Activated CD8-positive, alpha-beta memory T cell treated with anti-CD3 and anti-CD28 coated beads, Interleukin-2, amount 50 U/mL, for 48 hours (primary cell): ENCODE measurements at places on chromosomes 3 and 15.

DNA sequence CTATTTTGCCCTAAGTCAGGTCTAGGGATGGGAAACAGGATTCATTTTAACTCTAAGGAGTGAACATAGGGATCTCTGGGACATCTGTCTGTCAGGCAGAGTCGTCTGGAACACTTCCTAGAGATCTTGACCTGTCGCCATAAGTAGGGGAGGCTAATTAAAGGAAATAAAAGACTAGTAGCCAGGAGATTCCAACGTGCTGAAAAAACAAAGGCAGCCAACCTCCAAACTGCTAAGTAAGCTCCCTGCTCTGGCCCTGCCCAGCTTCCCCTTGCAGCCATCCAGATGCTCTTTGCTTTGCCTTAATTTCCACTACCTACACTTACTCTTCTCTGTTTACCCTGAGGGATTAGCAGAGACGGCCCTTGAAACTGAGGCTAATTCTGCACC is 18.4 kb upstream of the TSEN2 start:
- DNase-seq, result no peak

GRCh38 chr15:79602180-79602579 is 170.0 kb downstream of the MINAR1 start:
- DNase-seq, result no peak

GRCh38 chr15:68352401-68353062 is 75.0 kb downstream of the FEM1B start:
- no peak for DNase-seq

GRCh38 chr15:90234096-90234988 is at the start of gene GDPGP1:
Gene GDPGP1, plus strand, starts transcription at chr15:90234209. Its CDS starts 6,700 bp downstream, at chr15:90240909.
- DNase-seq, result peak; percentile 97

- DNase-seq, result no peak
These were observed 57.7 kb upstream of the AADACL2 start for GRCh38 chr3:151675858-151676615.

GRCh38 chr3:125032100-125032643 is 23.6 kb downstream of the HEG1 start:
- no peak for DNase-seq

DNA sequence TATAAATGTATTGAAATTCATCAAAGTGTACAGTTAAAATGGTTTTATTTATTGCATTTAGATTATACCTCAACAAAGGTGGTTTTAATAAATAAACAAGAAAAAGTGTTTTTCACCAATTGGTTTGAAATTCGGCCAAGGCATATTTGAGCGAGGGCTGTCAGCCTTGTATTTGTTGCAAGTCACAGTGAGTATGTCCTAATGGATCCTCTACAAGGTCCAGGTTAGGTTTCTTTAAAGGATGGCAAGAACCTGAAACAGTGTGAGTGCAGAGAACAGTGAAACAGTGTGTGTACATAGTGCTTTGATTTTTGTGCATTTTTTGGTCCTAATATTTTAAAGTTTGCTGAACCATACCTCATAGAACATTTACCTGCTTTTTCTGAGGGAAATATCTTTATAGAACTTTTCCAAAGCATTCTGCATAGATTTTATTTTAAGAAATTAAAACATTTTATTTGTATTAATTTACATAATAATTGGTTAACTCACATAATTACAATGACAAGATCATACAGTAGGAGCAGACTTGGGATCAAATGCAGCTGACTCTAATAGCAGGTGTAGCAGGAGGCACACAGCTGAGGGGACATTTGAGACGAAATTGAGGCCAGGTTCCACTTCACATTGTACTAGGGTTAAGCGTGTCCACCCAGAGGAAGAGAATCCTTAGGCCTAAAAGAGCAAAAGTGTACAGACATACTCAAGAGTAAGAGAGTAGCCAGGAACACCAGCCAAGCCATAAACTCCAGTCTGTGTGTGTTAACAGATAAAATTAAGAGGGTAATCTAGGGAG is 428.8 kb upstream of the TPRG1 start:
- DNase-seq, result no peak

GRCh38 chr3:99625643-99626416 is 12.6 kb upstream of the COL8A1 start:
- no peak for DNase-seq

DNA sequence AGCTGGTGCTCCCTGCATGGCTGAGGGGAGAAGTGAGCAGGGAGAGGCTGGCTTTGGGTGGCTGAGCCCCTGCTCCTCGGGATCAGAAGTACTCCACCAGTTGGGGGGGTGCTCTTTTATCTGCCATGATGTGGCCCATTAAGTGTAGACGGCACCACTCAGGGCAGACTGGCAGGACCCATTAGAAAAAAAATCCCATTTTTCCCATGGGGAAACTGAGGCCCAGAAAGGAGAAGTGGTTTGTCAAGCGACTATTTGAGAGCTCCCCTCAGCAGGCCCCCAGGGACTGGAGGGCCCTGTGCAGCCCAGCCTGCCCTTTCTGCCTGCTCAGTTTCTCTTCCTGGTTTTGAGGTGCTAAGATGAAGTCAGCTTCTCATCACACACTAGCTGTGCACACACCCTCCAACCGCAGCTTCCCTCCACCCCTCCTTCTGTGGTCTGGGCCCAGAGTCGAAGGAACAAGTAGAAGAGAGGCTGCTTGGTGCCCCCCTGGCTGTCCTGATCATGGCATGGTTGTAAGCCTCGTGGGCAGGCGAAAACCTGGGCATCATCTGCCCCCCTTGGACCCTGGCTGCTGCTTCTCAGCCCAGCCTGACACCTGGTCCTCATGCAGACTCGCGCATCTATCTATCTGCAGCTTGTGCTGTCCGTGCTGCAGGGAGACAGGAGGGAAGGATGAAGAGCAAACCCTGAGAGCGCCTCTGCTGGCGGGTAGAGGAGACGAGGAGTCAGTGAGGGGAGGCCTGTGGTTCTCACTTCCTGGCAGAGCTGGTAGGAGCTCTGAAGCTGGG is 5.6 kb downstream of the CSK start:
- peak; percentile 92 for DNase-seq

DNA sequence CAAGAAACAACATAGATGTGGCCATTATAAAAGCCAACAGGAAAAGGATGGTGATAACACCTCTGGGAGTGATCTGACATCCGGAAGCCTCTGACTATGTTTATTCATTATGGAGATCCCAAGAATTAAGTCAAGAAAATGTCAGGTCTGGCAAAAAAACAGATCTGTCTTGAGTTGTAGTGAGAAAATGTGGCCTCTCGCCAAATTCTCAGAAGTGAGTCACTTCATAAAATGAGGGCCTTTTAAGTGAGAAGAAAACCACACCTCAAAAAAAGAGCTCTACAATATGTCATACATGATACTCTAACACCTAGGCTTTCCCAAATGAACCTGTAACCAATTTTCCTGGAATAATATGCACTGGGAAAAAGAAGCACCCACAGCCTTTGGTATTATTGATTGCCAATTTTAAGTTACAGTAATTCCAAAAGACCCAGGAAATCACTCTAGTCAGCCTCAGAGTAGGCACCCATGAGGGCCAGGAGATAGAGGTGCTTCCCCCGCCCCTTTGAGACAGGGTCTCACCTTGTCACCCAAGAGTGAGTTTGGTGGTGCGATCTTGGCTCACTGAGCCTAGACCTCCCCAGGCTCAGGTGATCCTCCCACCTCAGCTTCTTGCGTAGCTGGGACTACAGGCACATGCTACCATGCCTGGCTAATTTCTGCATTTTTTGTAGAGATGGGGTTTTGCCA is 38.0 kb downstream of the CCR3 start:
- DNase-seq, result no peak

DNA sequence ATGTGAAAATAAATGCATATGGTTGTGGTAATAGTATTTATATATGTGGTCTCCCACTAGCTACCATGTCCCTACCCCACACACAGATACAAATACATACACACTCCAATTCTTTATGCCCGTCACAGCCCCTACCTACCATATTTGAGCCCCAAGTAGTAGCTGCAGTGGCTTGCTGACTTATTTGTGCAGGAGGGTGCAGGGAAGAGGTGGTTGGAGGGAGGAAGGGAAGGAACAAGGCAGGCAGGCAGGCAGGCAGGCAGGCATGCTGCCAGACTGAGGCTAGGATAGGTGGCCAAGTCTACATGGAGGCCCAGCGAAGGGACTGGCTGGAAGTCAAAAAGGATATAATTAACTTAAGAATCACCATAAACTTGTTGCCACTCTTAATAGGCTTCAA is 82.9 kb downstream of the SCN11A start:
- DNase-seq, result no peak

DNA sequence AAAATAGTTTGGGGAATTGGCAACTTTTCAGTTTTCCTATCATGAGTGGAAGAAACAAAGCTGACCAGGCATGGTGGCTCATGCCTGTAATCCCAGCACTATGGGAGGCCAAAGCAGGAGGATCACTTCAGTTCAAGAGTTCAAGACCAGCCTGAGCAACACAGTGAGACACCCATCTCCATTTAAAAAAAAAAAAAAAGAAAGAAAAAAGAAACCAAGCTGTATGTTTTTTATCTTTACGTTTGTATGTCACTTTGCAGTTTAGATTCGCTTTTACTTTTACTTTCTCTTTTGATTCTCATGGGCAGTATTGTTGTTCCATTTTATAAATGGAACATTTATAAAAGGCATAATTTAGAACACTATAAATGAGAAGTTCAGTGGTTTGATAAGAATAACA is 31.2 kb upstream of the TNIK start:
- no peak for DNase-seq

- DNase-seq, result no peak
These were observed 50.9 kb upstream of the DCBLD2 start for GRCh38 chr3:98952404-98952803.

GRCh38 chr3:138254216-138254615 is 67.1 kb downstream of the ARMC8 start:
- DNase-seq, result no peak

GRCh38 chr3:172098698-172099494 is 59.5 kb downstream of the FNDC3B start:
- DNase-seq, result no peak

DNA sequence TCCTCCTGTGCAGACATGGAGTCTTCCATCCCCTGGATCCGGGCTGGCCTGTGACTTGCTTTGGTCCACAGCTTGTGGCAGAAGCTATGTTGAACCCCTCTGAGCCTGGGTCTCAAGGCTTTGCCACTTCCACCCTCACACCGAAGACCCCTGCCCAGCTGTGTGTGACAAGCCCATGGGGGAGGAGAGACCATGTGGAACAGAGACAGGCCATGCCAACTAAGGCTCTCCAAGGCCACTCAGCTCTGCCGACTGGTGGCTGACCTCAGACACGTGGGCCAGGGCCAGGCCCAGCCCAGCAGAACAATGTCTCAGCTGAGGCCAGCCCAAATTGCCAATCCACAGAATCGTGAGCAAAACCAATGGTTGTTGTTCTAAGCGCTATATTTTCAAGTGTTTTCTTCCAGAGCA is 16.4 kb upstream of the CFAP100 start:
- DNase-seq, result no peak
